ENCODE measurements at places on chromosomes 13 and 19.

GRCh38 chr13:46289260-46289955 lies 77.7 kb downstream of the LRRC63 start:
- DNase-seq = no peak

GRCh38 chr13:43357564-43357963 lies 334.2 kb downstream of the DNAJC15 start:
- no peak for DNase-seq

DNA sequence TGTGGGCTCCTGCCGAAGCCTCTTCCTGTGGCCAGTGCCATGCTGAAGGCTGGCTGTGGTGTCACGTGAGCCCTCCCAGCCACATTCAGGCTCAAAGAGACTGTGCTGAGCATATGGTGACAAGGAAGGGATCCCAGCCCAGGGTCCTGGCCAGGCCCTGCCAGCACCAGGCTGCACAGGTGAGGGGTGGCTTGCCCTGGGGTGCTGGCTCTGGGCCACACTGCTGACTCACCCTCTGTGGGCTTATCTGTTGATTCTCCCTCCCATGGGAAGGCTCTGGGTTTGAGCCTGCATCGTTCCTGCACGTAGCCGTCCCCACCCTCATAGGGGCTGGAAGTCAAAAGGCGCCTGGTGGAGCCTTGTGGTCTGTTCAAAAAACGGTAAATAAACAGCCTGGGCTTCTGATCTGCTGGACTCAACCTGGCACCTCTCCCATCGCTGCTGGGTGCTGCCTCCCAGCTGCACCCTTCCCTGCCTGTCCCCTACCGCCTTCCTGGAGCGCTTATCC lies 31.1 kb downstream of the DNM2 start:
- no peak for DNase-seq

GRCh38 chr13:77628170-77628569 lies 69.3 kb upstream of the SLAIN1 start:
- DNase-seq = no peak

DNA sequence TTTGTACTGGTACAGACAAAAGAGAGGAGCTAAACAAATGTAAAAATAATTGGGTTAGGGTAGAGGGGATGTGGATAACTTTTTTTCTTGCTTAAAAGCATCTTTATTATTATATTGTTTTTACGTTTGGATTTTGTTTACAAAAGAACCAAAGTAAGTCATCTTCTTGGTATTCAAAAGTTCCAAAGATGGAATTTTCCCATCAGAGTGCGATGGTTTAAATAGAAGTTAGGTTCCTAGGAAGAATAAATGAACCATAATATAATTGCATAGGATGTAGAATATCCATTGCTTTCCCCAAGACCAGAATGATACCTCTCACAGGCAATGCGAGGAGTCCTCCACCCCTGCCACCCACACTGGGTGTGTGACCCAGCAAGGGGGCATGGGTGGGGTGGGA lies 99.4 kb upstream of the RNF113B start:
- DNase-seq = no peak

- DNase-seq = peak; percentile 89
Measured at GRCh38 chr19:47436712-47437401, 17.5 kb upstream of the MEIS3 start.

- no peak for DNase-seq
Measured at GRCh38 chr19:3504735-3505134, 1.4 kb upstream of the FZR1 start.

GRCh38 chr19:33333642-33334041 lies 31.3 kb upstream of the CEBPA start:
- no peak for DNase-seq

DNA sequence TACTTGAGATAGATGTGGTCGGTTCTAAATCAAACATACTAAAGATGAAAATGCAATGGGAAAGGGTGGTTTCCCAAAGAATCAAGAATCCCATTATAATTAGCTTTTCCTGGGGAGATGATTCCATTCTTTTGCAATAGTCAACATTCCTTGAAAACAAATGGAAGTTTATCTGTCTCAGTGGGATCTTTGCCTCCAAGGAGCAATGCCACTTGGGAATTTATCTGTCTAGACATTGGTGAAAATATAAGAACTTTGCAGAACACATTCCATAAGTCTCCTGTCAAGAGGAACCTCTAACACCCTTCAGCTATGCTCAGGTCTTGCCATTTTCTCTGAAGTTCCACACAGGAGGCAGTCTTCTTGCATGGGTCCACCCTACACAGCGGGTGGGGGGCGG lies 152.5 kb downstream of the KCTD12 start:
- no peak for DNase-seq

DNA sequence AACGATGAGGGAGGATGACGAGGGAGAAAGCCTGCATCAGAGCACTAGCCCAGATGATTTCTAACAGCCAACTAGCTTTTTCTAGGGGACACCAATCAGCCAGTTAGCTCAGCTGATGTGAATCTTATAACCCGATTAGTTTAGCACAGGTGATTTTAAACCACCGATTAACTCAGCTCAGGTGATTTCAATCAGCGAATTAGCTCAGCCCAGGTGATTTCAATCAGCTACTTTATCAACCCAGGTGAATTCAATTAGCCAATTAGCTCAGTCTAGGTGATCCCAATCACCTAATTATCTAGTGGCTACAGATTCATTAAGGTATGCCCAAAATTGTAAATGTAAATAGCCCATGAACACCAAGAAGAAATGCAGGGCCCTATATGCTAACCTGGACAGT lies 146.9 kb downstream of the ZNF486 start:
- DNase-seq = no peak

DNA sequence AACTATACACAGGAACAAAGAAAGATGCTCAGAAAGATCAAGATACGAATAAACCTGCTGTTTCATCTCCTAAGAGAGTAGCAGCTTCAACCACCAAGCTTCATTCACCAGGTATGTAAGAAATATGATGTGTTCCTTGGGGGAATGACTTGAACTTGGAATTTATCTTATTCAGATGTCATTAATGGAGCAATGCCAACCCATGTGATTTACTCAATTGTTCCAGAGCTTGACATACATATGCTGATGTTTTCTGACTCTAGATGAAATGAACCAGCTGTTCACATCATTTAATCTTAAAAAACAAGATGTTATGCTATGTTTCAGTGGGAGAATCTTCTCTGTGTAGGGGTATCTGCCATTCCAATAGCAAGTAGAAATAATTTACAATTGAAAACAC lies 270.9 kb downstream of the SLC7A1 start:
- DNase-seq = no peak

DNA sequence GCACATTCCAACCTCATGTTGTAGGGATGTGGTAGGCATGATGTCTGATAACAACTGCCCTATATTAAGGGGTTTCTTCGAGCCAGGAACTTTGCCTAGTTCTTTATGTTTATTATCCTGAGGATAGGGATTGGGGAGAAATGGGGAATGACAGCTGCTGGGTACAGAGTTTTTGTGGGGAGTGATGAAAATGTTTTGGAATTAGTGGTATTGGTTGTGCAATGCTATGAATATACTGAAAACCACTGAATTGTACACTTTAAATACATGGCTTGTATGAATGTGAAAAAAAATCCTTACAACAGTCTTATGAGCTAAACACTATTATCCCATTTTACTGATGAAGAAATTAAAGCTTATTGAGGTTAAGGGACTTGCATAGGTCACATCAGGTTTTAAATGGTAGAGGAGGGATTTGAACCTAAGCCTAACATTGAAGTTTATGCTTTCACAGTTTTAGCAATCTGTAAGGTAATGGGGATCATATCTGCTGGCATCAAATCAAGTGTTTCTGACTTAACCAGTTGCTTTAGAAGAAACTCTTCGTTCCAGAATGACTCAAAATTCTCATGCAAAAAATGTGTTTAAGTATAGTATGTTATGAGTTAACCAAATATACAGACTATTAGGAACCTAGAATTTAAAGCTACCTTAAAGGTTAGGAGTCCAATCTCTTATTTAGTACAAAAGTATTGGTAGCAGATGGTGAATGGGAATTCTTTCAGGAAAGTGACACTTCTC lies 61.4 kb downstream of the ERCC5 start:
- DNase-seq = no peak

- no peak for DNase-seq
Measured at GRCh38 chr19:48737360-48737998, 2.9 kb downstream of the RASIP1 start.

DNA sequence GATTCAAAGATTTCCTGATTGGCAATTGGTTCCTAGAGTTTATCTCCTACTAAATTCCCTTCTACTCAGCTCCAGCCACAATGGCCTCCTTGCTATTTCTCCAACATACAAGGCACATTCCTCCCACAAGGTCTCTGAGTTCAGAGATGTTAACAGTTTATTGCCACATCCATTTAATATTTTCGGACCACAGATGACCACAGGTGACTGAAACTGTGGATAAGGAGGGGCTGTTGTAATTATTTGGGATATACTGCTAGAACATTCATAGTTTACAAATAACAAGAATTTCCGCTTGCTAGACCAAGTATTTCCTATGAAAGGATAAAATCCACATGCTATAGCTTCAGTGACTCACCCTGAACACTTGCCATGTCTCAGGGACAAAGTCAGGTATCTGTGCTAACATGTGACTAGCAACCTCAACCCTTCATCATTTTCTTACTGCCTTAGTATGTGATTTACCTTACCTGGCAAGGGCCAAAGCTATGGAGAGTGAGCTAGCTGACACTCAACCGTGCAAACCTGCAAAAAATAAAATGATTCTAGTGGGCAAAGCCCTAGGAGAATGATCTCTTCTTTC lies 117.7 kb downstream of the TBC1D4 start:
- no peak for DNase-seq

DNA sequence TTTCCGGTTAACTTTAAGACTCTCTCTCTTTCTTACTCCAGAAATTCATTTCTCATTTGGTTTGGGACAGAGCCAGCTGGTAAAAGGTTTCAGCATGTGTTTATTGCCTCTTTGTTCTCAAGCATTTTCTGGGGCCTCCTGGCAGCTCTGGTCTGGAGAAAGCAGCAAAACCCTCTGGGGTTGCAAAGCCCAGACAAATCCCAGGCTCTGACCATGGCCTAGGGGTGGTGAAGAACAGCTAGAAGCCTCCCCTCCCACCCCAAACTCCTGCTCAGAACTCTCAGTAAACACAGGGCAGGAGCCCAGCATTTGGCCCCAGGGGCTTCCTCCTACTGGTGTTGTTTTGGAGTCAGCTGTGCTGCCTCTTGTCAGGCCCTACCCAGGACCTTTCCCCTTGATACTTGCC lies 124.2 kb upstream of the SERP2 start:
- no peak for DNase-seq

DNA sequence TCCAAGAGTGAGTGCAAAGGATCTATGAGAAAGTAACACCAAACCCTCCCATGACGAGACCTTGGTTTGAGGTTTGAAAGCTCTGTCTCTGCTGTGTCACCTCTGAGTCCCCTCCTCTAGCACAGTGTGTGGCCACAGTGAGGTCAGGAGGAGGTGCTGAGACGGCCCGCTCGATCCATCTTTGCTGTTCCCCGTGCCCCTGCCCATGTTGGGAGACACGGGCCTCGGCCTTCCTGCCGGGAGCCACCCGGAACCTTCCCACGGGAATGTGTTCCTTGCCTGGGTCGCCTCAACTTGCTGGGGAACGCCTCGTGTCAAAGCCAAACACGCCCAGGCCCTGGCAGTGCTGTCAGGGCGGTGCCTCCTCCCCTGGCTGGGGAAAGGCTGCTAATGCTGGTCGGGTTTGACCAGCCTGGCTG lies 10.1 kb downstream of the NANOS3 start:
- no peak for DNase-seq

- DNase-seq = no peak
Measured at GRCh38 chr13:50745542-50746115, 97.9 kb downstream of the DLEU7 start.

GRCh38 chr19:5804516-5805461 lies at the start of gene NRTN:
Gene NRTN, plus strand, starts transcription at chr19:5805067. Its CDS starts 19,099 bp downstream, at chr19:5824166.
- DNase-seq = peak; percentile 60

- peak; percentile 56 for DNase-seq
Measured at GRCh38 chr13:99258210-99258860, at the start of gene GPR18. Gene GPR18, minus strand, starts transcription at chr13:99258379. Its CDS starts 2,507 bp downstream, at chr13:99255872.

DNA sequence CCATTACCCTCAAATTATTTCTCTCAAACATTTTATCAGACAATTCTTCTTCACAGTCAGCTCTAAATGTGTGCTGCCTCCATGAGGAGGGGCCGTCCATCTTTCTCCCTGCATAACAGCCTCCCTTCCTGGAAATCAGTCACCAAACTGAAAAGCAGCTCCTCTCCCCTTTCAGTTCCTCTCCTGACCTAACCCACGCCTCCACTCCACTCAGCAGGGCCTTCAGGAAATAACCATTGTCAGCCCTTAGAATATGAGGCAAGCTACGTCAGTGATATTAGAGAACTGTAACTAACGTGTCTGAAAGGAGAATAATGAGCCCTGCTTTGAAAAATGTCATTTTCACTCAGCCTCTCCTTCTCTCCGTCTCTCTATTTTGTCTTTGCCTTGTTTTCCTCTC lies 116.2 kb downstream of the OLFM4 start:
- DNase-seq = no peak

- no peak for DNase-seq
Measured at GRCh38 chr19:36420961-36421748, 2.7 kb upstream of the ZFP82 start.

DNA sequence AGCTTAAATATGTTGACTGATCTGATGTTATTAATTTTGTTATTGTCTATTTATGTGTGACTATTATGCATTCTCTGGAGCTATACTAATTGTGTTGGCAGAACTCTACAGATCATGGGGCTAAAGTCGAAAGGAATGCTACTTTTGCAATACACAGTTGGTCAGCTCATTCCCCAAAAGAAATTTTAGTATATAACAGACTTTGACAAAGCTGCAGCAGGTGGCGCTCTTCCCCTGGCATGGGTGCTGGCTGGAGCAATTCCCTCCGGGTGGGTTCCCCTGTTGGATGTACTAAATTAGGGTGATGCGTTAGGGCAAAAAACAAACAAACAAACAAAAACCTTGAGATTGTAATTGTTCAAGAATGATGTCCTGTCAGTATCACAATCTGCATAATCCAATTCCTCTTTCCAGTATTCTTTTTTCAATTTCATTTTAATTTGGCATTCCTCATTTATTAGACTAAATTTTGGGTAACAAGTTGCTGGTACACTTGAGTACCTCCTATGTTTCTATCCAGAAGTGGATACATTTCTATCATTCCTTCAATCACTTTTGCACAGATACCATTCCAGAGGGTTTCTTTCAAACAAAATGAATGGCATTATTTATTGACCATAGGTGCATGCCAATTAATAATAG lies 322.8 kb upstream of the EDNRB start:
- DNase-seq = peak; percentile 43

- DNase-seq = no peak
Measured at GRCh38 chr19:16454351-16454918, 17.3 kb downstream of the EPS15L1 start.

DNA sequence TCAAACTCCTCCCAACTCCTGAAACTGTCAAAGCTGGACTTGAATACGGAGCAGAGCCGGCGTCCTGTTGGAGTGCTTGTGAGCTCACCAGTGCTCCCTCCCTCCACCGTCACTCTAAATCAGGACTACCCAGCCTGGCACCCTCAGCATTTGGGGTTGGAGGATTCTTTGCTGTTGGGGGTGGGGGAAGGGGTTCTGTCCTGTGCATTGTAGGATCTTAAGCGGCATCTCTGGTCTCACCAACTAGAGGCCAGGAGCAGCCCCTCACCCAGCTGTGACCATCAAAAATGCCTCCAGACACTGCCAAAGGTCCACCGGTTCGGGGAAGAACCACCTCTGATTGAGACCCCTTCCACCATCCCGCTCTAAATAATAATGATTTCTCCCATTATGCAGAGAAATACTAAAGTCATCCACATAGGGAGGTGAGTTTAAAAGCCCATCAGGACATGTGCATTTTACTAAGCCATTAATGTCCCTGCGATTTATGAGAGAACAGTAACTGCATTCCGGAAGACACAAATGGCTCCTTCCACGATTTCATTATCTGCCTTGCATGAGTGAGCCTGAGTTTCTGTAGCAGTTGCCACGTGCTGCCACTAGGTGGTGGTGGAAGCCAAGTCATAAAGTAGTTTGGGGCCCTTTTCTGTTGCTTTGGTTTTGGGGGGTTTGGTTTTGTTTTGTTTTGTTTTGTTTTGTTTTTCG lies 16.1 kb upstream of the USP29 start:
- peak; percentile 65 for DNase-seq

Measured in activated naive CD4-positive, alpha-beta T cell treated with anti-CD3 and anti-CD28 coated beads, Interleukin-2, amount 10 ng/mL, durations not matched to agents 7 days and 5 days (primary cell).